ENCODE measurements at places on chromosomes 12 and 14.

DNA sequence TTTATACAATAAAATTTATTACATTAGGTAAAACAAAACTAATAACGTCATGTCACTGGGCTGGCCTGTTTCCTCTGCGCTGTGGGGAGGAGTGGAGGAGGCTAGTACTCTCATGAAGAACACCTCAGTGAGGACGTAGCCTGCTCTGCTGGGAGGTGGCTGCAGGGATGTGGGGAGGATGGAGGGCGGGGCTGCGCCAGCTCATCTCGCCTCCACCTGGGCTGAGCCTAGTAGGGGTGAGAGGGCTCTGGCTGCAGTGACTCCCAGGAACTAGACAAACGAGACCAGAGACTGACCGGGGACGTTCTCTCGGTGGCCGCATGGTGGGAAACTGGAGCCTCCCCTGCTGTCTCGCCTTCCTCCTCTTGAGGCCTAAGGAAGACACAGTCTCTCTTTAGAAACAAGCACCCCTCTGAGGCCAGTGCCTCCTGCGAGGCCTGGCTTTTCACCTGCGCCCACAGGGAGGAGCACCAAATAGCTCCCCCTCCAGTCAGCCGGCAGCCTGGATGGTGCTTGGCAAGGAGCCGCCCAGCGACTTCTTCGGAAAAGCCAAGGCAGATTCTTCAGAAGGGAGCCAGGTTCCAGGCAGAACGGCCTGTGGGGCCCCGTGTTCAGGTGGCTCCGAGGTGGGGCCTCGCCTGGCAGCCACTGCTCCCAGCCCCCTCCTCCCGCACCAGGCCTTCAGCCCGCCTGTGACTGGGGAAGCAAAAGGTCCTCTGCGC, 62.4 kb downstream of the PLEKHG3 start:
- DNase-seq: no peak

DNA sequence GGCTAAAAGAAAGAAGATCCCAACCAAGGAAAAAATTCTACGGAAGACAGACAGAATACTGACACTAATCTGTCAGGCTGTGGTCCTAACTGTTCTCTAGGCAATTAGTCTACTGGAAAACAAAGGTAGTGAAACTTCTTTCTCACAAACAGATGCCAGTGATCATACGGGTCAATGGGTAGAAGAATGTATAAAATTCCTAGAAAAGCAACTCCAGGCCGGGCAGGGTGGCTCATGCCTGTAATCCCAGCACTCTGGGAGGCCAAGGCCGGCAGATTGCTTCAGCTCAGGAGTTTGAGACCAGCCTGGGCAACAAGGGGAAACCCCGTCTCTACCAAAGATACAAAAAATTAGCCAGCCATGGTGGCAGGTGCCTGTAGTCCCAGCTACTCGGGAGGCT, 64.8 kb downstream of the HECTD4 start:
- no peak for DNase-seq

- DNase-seq: no peak
Measured at GRCh38 chr12:52279422-52280318, 5.2 kb downstream of the KRT86 start.

DNA sequence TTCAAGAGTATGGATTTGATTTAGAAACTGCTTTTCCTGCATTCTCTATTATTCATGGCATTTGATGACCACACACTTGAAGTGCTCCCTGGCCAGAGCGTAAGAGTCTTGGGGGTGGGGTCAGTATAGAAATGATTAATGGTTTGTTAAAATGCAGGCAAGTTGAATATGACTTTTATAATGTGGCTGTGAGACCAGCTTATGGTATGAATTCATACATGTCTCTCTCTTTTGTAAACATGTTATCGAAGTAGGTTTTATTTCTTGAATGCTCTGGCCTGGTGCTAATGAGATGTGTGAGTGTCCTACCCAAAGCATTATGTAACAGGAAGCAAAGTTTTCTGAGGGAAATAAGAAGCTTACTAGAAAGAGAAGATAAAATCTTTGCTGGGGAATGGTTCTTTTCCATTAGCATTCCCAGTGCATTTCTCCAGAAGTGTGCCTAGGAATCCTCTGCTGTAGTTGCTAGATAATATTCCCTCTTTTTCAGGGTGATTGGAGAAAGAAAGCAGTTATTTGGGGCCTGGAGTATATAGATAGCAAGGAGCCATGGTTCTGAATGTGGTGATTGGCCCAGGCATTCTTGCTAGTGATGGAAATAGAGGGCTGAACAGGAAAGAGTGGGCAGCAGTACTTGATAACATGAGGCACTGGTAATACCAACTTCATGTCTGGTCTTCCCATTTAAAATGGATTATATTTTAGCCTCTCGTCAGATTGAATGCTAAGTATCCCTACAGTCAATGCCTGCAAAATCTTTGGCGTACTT, 289.7 kb downstream of the RAD51B start:
- no peak for DNase-seq

- no peak for DNase-seq
Measured at GRCh38 chr14:96888593-96888992, 91.4 kb downstream of the VRK1 start.

DNA sequence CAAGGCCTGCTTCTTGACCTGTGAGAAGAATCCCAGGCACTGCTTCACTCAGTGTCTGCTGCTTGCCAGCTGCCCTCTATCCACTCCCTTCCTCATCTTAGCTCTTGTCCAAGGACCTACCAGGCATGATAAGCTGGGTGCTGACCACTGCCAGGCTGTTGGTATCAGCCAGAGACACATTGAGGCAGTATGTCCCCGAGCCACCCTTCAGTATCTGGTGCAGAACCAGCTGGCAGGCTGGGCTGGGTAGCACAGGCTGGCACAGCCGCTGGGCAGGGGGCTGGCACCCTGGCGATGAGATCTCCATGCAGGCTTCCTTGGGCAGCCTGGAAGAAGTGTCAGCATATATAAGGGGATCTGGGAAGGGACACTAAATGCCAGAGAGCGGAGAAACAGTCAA, 10.5 kb downstream of the PMEL start:
- no peak for DNase-seq

GRCh38 chr14:105857826-105858675, 331.7 kb downstream of the TMEM121 start:
- DNase-seq: peak; percentile 82

DNA sequence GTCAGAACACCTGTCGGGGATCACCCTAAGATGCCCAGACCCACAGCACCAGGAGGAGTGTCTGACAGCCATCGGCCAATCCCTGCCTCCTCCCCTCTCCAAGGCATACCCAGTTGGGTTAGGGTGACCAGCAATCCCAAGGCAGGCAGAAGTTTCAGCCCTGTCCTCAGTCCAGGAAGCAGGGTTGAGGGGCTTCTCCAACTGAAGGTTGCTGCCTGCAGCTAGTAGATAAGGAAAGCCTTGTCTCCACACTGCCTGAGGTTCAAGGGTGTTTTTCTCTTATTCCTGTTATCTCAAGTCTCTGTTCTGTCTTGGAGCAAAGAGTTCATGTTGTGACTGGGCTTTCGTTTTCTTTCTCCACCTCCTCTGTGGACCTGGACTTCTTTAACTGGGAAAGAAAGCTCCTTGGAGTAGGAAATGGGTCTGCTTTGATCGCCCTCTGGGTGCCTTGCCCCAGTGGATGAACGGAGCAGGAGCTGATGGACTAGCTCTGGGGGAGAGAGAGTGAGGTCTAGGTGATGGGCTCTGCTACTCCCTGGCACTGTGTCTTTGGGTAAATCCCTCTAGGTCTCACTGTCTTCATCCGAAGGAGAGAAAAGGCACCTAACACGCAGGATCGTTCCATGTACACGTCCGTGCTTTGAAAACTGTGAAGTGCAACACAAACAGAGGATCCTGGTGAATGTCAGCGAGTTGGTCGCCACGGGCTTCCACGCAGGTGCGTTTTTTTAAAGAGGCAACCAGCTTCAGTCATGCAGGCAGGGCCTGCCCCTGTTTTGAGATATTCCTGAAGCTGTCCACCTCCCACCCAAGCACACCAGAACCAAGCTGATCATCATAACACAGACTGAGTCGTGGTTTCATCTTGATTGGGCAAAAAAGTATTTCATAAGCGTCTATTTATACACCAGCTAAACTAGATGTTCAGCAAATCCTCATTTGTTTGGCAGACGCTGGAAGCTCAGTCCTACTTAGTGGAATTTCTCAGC, 52.5 kb upstream of the FOXN3 start:
- DNase-seq: no peak

GRCh38 chr14:54207075-54207474, 189.7 kb upstream of the CDKN3 start:
- DNase-seq: no peak

- DNase-seq: peak; percentile 45
Measured at GRCh38 chr14:74018174-74018585, 908 bp downstream of the ENTPD5 start.

DNA sequence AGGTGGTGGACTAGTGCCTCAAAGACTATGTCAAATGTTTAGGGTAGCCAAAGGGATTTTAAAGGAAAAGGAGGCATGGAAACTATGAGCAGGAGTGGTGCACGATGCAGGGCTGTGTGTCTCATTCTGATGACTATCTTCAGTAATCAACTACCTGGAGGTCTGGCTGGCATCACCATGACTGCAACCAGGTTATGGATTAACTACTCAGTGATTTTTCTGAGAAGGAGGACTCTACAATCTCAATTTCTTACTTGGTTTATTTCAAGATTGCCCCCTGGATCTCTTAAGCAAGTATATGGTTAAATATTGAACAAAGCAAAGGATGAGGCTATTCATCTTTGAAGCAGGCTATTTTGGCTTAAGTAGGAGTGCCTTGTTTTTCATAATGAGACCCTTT, 19.2 kb upstream of the EDDM3A start:
- DNase-seq: no peak

GRCh38 chr14:35333264-35333730, 41.1 kb downstream of the PSMA6 start:
- no peak for DNase-seq

- DNase-seq: no peak
Measured at GRCh38 chr12:86950444-86950843, 694.3 kb upstream of the MGAT4C start.

DNA sequence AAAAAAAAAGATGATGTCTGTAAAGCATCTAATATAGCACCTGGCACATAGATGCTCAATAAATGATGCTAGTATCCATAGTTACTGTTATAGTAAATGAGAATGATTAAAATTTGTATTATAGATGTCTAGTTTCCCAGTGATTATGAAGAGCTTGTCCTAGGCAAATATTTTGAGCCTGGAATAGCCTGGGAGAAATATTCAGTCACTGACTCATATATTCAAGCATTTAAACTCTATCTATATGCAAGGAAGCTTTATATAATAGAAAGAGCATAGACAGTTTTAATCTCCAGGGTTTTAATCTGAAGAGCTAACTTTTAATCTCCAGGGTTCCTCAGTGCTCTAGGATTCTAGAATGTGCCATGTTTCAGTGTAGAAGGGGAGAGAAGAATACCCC, 91.5 kb upstream of the VASH1 start:
- no peak for DNase-seq

GRCh38 chr12:63302941-63303536, 152.0 kb upstream of the AVPR1A start:
- no peak for DNase-seq

DNA sequence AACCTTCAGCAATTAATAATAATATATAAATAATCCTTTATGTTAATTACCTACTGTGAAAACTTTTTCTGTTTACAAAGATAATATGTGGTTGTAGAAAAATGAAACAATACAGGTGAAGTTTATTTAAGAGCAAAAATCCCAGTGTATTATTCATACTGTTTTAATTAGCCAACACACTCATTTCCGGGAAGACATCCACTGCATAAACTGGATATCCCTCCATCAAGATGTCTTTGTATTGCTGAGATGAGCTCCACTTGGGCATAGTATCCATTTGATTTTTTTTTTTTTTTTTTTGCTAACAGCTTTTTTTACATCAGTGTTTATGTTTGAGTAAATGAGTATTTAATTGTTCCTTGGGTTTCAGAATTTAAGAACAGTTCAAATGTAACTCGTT, 13.7 kb upstream of the DERA start:
- DNase-seq: no peak

GRCh38 chr12:22334410-22335100, at the start of gene ST8SIA1:
TSS of gene ST8SIA1 (minus strand) at chr12:22334707. CDS start at chr12:22334232, 475 bp downstream.
- DNase-seq: peak; percentile 54

GRCh38 chr12:46046436-46046835, 56.1 kb upstream of the SCAF11 start:
- DNase-seq: no peak

DNA sequence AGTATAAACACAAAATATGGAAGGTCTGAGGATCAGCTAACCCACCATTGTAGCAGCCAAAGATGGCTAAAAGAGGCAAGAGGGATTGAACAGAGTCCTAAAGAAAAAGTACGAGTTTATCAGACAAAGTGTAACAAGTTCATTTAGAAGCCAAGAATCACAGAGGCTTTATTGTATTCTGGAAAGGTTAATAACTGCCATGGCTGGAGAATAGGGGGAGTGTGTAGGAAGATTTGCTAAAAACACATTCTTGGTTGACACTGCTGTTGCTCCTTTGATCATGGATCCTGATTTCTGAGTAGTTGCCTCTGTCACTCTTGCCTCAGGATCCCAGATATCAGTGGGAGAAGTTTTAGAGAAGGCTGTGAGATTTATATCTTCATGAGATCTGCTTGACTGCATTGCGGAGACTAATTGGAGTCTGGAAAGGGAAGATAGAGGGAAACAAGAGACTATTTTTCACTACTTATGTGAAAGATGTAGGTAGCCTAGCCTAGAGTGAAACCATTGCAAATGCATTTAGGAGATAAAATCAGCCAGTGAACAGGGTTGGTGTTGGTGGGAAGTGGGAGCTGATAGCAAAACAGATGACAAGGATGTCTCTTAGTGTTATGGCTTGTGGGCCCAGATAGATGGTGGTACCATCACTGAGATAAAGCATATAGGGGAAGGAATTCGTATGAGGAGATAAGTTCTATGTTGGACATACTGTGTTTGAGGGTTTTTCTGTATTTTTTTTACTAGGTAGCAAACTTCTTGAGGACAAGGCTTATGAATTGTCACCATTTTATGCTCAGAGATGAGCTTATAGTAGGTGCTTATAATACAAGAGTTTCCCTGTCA, 402.9 kb upstream of the PDE3A start:
- DNase-seq: no peak

- no peak for DNase-seq
Measured at GRCh38 chr14:43647302-43647701, 859.8 kb downstream of the FSCB start.

DNA sequence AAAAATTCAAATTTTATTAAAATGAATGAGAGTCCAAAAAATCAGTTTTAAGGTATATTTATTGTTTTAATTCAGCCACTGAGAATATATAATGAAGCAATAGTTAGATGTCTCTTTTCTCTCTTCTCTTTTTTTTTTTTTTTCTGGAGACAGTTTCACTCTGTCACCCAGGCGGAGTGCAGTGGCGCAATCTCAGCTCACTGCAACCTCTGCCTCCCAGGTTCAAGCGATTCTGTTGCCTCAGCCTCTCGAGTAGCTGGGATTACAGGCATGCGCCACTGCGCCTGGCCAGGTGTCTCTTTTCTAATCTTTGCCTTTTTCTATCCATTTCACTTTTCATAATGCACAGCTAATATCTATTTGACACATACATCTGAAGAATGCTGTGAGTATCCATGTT, 307.1 kb upstream of the RGS6 start:
- no peak for DNase-seq

- DNase-seq: no peak
Measured at GRCh38 chr12:20339060-20339459, 29.3 kb upstream of the PDE3A start.

Measured in activated CD4-positive, alpha-beta T cell treated with anti-CD3 and anti-CD28 coated beads, Interleukin-2, Interleukin-6, amounts not matched to agents 100 ng/mL and 50 ng/mL, durations not matched to agents 16 hours and 8 hours (primary cell).